ENCODE measurements at places on chromosomes 2 and 18. TPM values are rescaled to one million over a fixed set of nuclear protein-coding genes. Genes with fewer than 3 reads are reported as not detected.

The MYO1B gene
- 65.2 TPM for total RNA-seq

The TMEM247 gene
- not detected for total RNA-seq

The SLC4A5 gene
- total RNA-seq: 0.56 TPM

The TEX44 gene
- total RNA-seq: not detected

The DNAH7 gene
- 0.12 TPM for total RNA-seq

The ALPP gene
- not detected for total RNA-seq

The LCT gene
- not detected for total RNA-seq

The CYP27C1 gene
- total RNA-seq: 1.8 TPM

The HOXD11 gene
- not detected for total RNA-seq

The HDAC4 gene
- 33.9 TPM for total RNA-seq

The PLEK gene
- 1.00 TPM for total RNA-seq

The NRP2 gene
- total RNA-seq: 20.0 TPM

The SKOR2 gene
- not detected for total RNA-seq

The LGALSL gene
- 35.8 TPM for total RNA-seq

The CDH2 gene
- not detected for total RNA-seq

The FAP gene
- 1.3 TPM for total RNA-seq

The CPO gene
- total RNA-seq: not detected

The MFF gene
- 45.7 TPM for total RNA-seq

The UCN gene
- 0.56 TPM for total RNA-seq

The SLC9A4 gene
- 0.08 TPM for total RNA-seq

The C1QL2 gene
- not detected for total RNA-seq

Data from esophagus mucosa (tissue), 1 donor.